NCI-H2081 (cell line): ENCODE measurements at places on chromosomes 6 and 20.
A peak's percentile ranks its signal among the peaks of the same experiment; 100 is the strongest.

GRCh38 chr20:34389954-34390555, 27.0 kb downstream of the ITCH start:
- DNase-seq: no peak

GRCh38 chr6:20056350-20056992, 155.8 kb downstream of the MBOAT1 start:
- peak; percentile 75 for DNase-seq

- no peak for DNase-seq
These were observed 27.9 kb downstream of the GSTA3 start for GRCh38 chr6:52881662-52881995.

- DNase-seq: no peak
These were observed 288.2 kb downstream of the QKI start for GRCh38 chr6:163702736-163703135.

- no peak for DNase-seq
These were observed 115.9 kb upstream of the NAA20 start for GRCh38 chr20:19901226-19901625.

- DNase-seq: no peak
These were observed 43.0 kb downstream of the TPD52L1 start for GRCh38 chr6:125196613-125197012.

DNA sequence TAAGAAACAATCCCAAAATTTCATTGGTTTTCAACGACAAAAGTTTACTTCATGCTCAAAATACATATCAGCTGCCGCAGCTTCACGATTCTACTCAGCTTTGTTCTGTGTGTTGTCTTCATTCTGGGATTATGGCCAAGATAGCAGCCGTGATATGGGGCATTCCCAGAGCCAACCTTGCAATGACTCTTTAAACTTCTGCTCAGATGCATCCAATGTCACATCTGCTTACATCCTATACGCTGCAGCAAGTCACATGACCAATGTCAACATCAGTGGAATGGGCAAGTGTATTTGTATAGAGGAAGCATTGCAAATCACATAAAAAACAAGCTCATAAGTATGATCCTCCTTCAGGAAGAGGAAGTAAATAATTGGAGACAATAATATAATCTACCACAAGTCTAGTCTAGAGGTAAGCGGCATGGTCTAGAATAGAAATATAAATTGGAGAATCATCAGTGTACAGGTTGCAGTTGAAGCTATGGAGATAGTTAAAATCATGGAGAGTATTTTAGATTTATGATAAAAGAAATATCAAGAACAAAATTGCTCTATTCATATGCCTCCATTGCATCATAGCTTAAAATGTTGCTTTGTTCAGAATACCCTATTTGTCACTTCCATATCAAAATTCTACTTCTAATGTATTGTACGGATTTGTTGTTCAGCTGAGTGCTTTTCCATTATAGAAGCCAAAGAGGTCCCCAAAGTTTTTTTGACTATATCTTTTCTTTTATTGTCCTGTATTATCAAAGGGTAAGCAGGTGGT, 7.2 kb upstream of the C6orf141 start:
- peak; percentile 3 for DNase-seq

DNA sequence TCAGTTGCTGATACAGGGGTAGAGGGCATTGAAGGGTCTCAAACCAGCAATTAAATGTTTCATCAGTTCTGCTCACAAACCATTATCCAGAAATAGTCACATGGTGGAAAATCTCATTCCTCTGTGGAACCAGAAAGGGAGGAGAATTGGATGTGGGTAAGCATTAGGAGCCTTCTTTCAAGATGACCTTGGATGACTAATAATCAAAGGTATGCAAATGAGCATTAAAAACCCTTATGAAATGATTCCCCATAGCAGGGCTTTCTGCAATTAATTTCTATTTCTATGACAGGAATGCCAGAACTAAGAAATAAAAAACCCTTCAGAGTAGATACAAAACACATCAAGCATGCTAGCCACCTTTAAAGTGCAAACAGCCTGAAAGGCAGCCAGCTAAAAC, 37.4 kb upstream of the HCRTR2 start:
- no peak for DNase-seq

DNA sequence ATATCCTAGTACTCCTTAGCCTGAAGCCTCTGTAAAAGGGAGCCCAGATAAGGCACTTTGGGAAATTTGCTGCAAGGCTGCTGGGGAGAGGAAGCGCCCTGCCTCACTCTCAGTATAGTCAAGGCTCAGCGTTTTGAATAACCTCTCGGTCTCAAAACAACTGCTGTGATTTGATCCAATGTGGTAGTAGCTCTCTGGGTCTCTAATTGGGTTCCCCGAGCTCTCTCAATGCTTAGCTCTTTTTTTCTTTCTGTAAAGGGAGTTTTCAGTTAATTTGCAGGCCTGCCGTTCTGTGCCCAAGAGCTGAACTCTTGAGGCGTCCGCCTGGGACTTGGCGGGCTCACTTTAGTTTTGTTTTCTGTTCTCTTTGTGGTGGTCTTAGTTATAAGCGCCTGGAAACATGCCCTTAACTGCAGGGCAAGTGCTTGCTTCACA, 41.2 kb downstream of the ZHX3 start:
- DNase-seq: no peak

DNA sequence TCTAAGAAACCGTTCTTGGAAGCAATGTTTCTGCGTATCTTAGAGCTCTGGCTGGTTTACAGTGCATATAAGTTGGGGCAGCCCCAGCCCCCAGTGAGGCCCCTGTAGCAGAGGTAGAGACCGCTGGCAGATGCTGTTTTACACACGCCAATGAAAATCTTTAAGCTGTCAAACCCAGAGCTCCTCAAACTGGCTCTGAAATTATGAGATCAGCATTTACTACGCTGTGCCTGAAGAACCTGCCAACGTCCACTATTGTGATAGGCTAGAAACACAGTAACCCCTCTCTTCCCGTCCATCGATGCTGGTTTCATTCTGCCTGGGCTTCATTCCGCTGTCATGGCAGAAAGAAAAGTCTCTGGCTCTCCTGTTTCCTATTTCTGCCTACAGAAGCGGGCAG, 160.6 kb downstream of the SMOC2 start:
- no peak for DNase-seq

- no peak for DNase-seq
These were observed 141.3 kb downstream of the FUT9 start for GRCh38 chr6:96157018-96157565.

DNA sequence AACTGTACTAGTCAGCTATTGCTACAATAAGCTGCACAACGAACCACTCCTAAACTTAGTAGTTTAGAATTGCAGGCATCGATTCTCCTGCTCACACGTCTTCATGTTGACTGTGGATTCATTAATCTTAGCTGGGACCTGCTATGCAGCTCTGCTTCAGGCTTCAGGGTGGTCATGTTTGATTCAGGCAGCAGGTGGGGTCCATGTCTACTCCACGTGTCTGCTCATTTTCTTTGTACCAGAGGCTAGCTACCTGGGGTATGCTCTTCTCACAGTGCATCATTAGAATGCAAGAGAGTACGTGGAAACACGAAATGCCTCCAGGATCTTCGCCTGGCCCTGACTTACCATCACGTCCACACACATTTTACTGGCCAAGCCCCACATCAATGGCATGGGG, 64.5 kb upstream of the RIN2 start:
- DNase-seq: no peak

- DNase-seq: no peak
These were observed 216.1 kb downstream of the LMBRD1 start for GRCh38 chr6:69580706-69581105.

DNA sequence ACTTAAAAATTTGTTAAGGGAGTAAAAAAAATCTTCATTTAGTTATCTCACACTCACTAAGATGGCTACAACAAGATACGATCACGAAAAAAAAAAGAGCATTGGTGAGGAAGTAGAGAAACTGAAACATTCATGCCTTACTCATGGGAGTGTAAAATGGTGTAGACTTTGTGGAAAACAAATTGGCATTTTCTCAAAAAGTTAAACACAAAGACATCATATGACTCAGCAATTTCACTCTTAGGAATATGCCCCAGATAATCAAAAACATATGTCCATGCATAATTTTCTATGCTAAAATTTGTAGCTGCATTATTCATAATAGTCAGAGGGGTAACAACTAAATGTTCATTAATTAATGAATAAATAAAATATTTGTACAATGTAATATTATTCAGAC, 120.9 kb upstream of the IRAK1BP1 start:
- no peak for DNase-seq

GRCh38 chr20:51815383-51816076, 13.2 kb upstream of the SALL4 start:
- no peak for DNase-seq

DNA sequence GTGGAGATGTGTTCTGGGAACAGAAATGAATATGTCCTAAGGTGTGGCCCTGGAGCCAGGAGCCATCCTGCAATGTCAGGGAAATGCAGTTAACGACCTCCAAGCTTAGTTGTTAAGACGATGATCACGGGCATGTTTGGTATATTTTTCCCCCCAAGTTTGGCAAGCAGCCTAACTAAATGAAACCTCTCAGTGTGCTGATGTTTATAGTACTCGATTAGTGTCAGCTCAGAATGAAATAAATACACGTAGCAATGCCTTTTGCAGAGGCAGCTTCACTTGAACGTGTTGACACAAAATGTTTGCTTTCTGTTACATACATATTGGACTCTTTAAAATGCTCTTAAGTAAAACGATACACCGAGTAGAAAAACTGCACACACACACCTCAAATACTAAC, 76.2 kb upstream of the OLIG3 start:
- peak; percentile 96 for DNase-seq

GRCh38 chr6:170280689-170281045, 10.2 kb downstream of the DLL1 start:
- DNase-seq: no peak

GRCh38 chr20:29687438-29687837, 1570.0 kb upstream of the DEFB115 start:
- DNase-seq: no peak

DNA sequence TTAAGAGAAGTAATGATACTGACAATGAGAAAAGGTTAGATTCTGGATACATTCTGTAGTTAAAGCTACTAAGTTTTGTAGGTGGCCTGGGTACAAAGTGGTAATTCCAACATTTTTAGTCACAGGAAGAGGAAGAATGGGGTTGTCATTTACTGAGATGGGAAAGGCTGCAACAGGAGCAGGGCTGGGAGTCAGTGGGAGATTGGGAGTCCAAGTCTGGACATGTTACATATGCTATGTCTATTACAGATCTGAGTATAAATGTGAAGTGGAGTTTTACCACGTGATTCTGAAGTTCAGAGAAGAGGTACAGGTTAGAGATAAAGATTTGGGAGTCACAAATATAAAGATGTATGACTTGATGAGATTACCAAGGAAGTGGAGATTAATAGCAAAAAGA, 116.2 kb downstream of the RWDD2A start:
- no peak for DNase-seq

DNA sequence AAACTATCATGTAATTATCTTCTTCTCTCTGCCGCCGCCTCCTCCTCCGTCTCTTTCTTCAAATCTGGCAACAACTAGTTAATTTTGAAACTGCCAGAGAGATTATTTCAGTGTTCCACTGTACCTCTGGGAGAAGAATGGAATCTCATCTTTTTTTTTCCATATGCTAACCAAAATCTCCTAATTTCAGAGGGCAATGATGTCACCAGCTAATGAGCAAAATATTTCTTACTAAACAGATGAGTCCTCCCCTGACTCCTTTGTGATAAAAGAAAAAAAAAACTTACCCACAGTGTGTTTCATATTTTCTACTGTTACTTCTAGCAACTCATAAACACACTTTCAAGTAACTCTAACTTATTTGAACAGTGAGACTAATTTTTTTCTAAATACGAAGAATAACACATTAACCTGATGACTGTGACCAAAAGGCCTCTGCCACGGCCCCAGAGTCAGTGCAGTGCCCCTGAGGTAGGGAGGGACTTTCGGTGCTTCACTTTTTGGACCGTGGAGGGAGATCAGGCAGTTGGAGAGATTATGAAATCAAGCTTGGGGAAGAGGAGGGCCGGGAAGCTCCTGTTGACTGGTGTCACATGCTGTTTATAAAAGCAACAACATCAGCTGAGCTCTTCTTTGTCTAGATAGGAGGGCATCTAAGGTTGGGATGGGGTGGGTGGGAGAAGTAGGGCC, 159.6 kb downstream of the SASH1 start:
- no peak for DNase-seq

- no peak for DNase-seq
These were observed 50.4 kb downstream of the BANF2 start for GRCh38 chr20:17749978-17750721.

DNA sequence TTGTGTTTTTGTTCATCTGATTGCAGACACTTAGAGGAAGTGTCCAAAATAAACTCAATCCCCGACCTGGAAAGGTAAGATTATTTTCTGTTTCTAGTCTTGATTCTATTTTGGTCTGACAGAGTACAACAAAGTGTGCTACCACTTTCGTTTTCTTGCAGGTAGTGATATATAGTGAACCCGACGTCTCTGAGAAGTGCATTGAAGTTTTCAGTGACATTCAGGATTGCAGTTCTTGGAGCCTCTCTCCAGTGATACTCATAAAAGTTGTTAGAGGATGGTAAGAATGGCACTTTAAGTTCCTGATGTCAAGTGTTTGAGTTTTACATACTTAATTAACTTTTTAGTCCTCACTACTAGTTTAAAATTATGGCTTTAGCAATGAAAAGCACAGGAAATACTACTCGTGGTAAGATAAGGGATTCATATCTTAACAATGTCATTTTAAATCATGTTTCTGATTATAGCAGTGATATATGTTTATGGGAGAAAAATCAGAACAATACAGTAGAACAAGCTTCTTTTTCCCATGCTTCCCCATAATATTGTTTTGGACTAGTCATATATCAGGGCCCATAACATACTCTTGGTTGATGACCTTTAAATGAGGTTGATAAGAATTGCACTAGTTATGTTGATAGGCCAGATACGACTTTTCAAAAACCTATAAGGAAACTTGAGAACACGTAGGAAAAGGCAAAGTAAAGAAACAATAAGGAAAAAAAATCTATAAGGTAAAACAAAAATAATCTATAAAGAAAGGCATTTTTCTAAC, 104.0 kb downstream of the RTN4IP1 start:
- no peak for DNase-seq

DNA sequence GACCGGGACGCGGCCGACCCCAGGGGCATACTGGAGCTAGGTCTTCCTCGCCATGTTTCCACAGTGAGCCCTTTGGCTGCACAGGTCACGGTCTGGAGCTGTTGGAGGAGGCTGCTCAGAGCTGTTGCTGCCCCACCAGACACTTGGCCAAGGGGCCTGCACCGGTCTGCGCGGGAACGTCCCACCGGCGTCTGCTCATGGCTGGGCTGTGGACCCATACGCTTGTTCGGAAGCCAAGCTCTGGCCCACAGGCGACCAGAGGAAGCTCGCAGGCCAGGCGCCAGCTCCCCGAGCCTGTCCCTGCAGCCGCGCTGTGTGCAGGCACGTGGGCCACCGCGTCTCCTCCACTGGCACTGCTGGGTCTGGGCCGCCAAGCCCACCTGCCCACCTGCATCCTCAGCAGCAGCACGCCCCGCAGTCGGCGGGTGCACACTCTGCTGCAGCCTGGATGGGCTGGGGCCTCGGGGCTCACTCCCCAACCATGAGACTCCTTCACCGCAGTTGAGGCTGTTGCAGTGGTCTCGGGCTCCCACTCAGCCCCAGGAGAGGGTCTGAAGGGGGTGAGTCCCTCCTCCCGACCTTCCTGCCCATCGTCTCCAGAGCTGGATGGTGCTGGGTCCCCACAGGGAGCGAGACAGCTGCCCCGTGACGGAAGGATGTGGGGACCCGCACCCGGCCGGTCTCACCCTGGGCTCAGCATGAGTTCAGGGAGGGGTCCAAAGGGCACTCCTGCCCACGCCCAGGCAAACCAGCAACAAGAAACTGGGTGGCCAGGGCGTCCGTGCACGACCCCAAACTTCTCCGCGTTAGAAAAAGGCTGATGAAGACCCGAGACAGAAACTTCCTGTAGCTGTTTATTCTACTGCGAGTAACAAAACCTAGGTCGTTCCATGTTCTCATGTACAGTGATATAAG, 15.5 kb upstream of the TCFL5 start:
- no peak for DNase-seq

- no peak for DNase-seq
These were observed 105.1 kb downstream of the NKAIN2 start for GRCh38 chr6:123908797-123909196.
